GM12891 (cell line): ENCODE measurements at places on chromosomes 5 and 9.

GRCh38 chr9:81227507-81228245 is 461.7 kb downstream of the TLE1 start:
- DNase-seq = no peak

DNA sequence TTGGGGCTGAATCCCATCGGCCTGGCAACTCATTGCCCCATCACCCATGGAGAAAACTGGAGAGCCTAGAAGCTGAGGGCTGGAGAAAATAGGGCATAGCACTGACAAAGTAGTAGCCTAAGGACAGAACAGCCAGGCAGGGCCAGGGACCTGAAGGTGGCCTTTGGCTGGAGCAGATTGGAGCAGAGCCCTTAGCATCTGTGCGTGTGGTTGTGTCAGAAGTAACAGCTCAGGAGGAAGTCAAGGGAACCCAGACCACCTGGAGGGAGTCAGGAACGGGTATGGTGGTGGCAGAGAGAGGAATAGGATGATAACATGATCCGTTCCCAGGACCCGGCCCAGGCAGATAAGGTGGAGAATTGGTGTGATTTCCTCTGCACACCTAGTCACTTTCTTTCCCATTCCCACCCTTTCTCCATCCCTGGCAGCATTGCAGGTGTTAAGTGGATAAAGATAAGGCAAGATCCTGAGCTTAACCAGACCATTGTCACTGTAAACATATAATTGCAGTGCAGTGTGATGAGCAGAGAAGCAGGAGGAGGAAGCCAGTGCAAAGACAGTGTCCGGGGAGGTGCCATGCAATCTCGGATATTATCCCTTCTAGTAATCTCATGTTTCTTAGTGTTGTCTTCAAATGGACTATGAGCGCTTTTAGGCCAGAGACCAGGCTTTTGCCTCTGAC is 67.0 kb downstream of the NDFIP1 start:
- no peak for DNase-seq

- no peak for DNase-seq
Observed at GRCh38 chr5:65861830-65862241, 64.5 kb upstream of the ERBIN start.

DNA sequence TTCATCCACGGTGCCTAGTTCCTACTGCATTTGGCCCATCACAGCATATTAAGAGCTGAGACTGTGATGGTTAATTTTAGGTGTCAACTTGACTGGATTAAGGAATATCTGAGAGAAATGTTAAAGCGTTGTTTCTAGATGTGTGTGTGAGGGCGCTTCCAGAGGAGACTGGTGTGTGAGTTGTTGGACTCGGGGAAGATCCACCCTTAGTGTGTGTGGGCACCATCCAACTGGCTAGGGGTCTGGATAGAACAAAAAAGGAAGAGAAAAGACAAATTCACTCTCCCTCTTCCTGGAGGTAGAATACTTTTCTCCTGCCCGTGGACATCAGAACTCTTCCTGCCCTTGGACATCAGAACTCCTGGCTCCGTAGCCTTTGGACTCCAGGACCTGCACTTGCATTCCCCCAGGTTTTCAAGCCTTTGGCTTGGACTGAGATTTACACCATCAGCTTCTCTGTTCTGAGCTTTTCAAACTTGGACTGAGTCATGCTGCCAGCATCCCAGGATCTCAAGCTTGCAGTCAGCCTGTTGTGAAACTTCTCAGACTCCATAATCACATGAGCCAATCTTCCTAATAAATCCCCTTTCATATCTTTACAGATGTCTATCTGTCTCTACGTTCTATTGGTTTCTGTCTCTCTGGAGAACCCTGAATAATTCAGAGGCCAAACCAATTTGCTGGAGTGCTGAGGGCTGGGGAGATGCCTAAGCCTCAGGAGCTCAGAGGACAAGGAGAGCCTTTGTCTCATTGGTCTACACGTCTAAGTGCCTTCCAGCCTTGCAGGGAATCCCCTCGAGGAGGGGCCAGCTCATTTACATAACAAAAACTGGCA is 164.5 kb downstream of the DCP2 start:
- DNase-seq = no peak

- no peak for DNase-seq
Observed at GRCh38 chr5:119397518-119398380, 41.9 kb downstream of the TNFAIP8 start.

- no peak for DNase-seq
Observed at GRCh38 chr5:147791181-147791580, 8.7 kb upstream of the JAKMIP2 start.

- no peak for DNase-seq
Observed at GRCh38 chr9:30967476-30967875, 1417.0 kb upstream of the ACO1 start.

DNA sequence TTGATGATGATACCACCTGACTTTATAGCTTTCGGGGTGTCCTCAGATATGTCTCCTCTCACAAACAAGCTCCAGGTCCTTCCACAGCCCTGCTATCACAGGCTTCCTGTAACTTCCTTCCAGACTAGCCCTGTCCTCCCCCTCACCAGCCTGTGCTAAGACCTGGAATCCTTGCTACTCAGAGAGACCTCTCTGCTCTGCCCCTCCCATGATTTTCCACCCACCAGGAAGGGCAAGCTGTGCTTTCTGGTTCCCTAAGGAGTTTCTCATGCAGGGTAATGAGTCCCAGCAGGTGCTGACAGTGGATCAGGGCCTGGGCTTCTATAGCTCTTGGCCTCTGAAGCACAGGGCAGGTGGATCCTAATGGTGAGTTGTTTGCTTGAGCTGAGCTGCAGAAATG is 86.9 kb downstream of the AOPEP start:
- DNase-seq = no peak

GRCh38 chr5:91598216-91598615 is 215.1 kb upstream of the ARRDC3 start:
- DNase-seq = no peak

DNA sequence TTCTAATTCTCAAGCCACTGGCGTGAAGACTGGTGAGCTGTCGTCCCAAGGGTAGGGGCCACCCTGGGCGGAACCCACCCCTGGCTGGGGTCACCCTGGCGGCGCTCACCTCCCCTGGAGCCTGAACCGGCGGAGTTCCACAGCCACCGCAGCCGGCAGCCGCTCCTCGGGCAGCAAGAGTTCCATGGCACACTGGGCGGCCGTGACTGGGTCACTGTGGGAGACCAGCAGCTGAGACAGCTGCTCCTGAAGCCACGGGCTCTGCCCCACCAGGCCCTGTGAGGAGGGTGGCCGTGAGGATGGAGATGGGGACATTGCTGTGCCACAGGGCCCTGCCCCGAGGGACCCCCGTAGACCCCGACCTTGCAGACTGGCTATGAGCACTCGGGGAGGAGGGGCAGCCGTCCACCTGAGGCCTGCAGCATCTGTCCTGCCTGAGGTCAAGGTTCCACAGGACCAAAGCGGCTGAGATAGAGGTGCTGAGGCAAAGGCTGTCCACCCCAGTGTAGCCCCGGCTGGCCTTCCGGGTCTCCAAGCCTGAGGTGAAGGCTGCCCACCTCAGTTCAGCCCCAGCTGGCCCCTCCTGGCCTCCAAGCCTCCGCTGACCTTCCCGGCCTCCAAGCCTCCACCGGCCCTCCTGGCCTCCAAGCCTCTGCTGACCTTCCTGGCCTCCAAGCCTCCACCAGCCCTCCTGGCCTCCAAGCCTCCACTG is 50.6 kb upstream of the NRARP start:
- no peak for DNase-seq

- no peak for DNase-seq
Observed at GRCh38 chr5:142382186-142382585, 57.4 kb upstream of the SPRY4 start.

- DNase-seq = no peak
Observed at GRCh38 chr5:141787376-141787775, 90.8 kb downstream of the PCDH1 start.

DNA sequence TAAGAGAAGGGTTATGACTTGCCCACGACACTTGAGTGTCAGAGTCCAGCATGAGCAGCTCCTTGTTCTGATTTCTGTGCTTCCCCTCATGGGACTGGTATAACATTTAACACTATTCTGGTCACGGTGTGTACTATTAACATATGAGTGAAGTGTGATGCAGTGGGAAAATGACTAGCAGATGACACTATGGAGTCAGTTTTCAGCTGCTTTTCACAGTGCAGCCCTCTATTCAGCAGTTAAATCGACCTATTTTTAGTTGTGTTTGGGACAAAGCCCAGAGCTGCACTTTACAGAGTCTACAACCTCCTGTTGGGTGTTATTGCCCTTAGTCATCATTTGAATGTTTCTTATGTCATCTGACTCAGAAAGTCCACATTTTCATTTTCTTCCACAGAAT is 59.1 kb downstream of the CHSY3 start:
- DNase-seq = no peak

DNA sequence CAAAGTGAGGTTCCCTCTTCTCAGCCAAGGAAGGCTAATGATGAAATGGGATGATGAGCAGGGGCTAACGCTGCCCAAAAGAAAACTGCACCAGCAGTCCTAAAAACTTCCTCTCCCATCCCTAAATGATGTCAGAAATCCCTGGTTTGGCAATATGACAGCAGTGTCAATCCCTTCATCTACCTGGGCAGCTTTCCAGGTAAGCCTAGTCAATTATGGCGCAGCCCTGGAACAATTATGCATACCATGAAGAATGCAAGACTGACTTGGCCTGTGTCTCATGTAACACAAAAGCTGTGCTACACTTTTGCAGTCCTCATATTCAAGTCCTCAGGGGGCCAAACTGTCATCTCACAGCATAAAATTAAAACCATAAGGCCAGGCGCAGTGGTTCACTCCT is 7.0 kb downstream of the DMGDH start:
- no peak for DNase-seq

DNA sequence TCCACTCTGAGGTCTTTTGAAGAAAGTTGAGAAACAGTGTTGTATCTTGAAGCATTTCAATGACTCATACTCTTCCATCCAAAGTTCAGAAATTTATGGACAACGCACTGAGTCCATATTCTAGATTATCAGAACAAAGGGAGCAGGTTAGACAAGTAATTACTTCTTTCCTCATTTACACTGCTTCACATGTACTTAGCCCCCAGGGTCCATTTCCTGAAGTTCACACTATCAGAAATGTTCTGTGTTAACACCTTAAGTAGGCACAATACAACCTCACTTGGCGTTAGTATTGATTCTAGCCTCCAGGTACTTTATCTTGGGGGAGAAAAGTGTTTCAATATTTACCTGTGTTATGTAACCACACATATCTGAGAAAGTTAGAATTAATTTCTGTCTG is 487.9 kb upstream of the DMAC1 start:
- no peak for DNase-seq

DNA sequence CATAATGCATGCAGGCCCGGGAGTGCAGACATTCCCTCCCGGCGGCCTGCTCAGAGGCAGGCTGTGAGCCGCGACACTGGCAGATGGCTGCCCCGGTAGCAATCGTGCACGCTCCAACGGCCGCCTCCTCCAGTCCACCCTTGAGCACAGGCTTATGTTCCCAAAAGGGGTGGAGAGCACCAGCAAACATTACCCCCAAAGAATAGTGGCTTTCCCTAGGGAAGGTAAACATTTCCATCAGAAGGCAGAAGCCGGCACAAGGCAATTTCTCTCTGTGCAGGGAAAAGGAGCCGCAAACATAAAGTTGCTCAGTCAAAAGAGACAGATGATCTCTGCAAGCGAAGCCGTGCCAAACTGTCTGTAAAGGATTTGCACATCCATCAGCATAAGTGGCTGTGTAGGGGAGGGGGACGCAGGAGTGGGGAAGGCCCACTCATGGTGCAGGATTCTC is 92.5 kb downstream of the SIL1 start:
- DNase-seq = no peak

GRCh38 chr5:24595329-24595728 is 49.4 kb downstream of the CDH10 start:
- no peak for DNase-seq

- no peak for DNase-seq
Observed at GRCh38 chr5:108924457-108924961, 176.8 kb downstream of the FER start.

DNA sequence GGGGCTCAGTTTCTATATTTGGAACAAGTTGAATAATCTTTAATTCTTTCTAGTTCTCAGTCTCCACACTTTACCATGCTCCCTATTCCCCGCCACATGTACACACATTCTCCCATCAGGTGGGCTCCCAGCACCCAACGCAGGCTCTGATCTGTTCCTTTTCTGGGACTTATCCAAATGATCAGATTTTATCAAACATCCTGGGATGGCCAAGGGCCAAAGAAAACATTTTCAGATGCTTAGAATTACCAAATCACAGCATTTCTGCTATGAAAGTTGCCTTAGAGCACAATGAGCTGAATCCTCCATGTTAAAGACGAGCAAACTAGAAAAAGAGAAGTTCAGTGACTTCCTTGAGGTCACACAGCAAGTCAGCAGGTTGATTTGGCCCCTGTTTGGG is 153.4 kb downstream of the SEC61B start:
- DNase-seq = no peak

DNA sequence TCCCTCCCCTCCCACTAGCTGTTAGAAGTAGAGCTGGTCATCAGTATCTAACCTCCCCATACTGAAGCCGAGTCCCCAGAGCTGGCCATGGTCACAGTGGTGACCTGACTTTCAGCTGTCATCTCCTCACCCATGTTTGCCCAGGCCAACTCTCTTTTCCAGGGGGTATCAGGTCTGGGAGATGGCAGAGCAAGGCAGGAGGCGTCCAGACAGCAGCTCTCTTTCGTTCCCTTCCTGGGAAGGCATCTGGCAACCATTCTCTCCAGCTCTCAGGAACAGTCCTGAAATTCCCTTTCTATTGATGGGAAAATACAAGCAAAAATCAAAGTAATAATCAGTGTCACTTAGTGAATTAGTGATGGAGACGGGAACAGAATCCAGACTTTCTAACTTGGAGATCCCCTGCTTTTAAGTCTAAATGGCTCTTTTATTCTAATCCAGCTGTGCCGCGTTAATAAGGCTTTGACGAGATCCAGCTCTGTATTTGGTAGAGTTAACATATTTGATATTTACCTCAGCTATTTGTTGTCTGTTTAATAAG is 21.3 kb upstream of the AOPEP start:
- no peak for DNase-seq
